ENCODE measurements at places on chromosomes 7 and 10.

GRCh38 chr10:73601486-73601921, 10.4 kb upstream of the USP54 start:
- DNase-seq: no peak

GRCh38 chr7:139441961-139442360, 41.5 kb downstream of the KLRG2 start:
- DNase-seq: no peak

- no peak for DNase-seq
Observed at GRCh38 chr10:13416760-13417159, 68.7 kb upstream of the SEPHS1 start.

DNA sequence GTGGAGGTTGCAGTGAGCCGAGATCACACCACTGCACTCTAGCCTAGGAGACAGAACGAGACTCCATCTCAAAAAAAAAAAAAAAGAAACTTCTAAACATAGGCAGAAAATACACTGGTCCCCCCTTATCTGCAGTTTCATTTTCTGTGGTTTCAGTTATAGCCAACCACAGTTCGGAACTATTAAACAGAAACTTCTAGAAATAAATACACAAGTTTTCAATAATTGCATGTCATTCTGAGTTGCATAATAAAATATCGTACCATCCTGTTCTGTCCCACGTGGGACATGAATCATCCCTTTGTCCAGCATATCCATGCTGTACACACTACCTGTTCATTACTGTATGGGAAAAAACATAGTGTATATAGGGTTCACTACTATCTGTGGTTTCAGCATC, 8.0 kb downstream of the XRCC2 start:
- DNase-seq: no peak

GRCh38 chr7:6172910-6173295, 99.5 kb downstream of the CYTH3 start:
- DNase-seq: no peak

GRCh38 chr10:1070919-1071318, 14.7 kb downstream of the WDR37 start:
- DNase-seq: no peak

DNA sequence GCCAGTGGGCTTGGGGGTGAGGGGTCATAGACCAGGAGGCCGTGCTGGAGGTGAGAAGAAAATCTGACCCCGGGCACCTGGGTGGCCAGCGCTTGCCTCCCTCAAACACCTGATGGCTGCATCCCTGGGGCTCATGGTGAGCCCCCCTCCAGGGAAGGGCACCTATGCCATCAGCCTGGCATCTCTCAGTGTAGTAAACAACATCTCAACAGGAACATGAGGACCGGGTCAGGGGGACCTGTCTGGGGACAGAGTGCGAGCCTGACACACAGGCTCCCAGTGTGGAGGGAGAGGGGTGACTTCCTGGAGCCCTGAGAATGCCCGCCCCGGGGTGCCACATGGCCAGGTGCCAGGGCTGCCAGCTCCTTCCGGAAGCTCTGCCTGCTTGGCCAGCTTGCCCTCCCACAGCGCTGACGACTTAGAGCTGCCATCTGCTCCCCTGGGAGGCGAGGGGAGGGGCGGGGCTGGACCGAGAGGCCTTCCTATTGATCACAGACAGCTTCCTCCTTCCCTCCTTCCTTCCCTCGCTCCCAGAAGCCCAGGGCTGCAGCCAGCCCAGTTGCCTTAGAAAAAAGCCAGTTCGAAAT, 12.3 kb downstream of the STX1A start:
- DNase-seq: no peak

GRCh38 chr7:115363916-115364315, 442.0 kb downstream of the MDFIC start:
- no peak for DNase-seq

- DNase-seq: no peak
Observed at GRCh38 chr10:101623528-101623927, 35.4 kb downstream of the DPCD start.

Measured in midbrain (tissue), 1 donor.